ENCODE measurements at places on chromosomes 1 and 21.

DNA sequence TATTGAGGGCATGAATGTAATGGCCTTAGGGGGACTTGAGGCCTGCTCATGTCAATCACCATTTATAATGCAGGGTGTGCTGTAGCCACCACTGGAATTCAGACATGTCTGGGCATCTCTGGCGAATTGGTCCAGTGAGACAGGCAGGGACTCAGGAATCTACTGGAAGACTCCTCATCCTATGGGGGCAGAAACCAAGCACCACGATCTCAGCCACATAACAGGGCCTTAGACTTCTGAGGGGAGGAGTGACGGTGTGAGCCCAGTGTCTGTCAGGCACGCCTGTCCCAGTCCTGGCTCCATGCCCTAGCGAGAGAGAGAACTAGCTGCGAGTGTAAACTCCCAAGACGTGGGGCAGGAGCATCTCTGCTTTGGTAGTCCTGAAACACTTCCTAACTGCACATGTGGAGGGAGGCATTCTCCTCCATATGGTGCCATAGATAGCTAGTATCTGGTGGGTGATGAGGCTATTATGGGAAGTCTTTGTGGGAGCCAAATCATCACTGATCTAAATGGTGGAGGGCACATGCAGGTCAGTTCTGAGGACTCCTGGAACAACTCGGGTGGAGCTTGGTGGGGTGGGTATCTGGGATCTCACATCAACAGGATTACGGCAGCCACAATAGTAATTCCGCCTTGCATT is 29.8 kb upstream of the KIAA0040 start:
- DNase-seq, result no peak

- no peak for DNase-seq
Measured at GRCh38 chr21:14271641-14272040, 55.7 kb downstream of the RBM11 start.

DNA sequence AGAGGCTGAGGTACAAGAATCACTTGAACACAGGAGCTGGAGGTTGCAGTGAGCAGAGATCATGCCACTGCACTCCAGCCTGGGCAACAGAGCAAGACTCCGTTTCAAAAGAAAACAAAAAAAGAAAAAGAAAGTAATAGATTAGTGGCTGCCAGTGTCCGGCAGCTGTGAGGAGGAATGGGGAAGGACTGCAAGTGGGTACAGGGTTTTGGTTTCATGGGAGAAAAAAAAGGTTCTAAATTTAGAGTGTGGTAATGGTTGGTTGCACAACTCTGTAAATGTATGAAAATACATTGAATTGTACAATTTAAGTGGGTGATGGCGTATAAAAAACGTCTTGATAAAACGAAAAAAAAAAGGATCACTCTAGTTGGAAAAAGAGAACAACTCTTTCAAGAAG is 6.7 kb downstream of the TAF1A start:
- no peak for DNase-seq

- no peak for DNase-seq
Measured at GRCh38 chr1:5658340-5659316, 333.6 kb downstream of the NPHP4 start.

DNA sequence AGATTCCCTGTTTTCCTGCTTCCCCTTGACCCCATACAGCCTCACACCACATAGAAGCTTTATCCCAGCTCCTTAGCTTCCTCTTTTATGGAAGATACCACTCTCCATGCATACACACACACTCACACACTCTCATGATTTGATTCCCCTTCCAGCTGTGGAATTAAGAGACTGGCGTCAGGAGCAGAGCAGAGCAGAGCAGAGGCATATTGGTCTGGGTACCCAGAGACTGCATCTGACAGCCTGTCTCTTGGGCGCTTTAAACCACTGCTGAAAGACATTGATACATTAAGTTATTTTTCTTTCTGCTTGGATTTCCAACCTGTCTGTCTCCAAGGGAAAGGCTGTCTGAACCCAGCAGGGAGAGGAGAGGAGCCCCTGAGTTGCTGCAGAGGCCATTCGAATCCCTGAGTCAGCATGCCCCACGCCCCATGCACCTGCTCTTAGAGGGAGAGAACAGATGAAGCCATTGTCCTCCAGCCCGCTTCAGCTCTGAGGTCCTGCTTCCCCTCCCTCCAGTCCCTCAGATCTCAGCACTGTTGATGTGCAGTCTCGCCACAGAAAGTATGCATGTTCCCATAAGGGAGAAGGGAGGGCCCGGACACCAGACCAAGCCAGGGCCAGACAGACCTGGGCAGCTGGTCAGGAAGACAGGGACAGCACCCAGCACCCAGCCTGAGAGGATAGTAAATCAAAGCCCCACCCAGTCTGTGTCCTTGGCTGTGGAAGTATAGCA is 66.7 kb upstream of the GJB5 start:
- no peak for DNase-seq

DNA sequence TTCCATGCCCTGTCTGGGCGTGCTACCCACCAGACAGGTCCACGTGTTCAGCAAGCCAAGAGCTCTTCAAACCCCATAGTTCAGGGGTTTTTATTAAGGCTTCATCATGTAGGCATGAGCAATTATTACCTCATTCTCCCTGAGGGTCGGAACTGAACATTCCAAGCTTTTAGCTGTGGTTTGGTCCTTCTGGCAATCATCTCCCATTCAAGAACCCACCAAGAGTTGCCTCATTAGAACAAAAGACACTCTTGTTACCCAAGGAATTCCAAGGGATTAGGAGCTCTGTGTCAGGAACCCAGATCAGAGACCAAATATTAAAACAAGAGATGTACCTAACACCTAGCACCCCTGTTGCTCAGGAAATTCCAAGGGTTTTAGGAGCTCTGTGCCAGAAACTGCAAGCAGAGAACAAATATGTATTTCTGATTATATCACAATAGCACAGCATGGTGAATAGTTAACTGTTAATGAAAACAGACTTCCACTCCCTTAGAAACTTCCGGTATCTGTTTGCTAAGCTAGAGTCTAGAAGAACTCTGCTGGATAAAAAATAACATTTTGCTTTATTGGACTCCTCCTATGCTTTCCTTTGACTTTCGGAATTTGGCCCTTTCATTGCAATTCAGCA is 201.2 kb upstream of the L1TD1 start:
- no peak for DNase-seq
